ENCODE measurements at places on chromosomes 16 and 17.
A peak's percentile ranks its signal among the peaks of the same experiment; 100 is the strongest.

DNA sequence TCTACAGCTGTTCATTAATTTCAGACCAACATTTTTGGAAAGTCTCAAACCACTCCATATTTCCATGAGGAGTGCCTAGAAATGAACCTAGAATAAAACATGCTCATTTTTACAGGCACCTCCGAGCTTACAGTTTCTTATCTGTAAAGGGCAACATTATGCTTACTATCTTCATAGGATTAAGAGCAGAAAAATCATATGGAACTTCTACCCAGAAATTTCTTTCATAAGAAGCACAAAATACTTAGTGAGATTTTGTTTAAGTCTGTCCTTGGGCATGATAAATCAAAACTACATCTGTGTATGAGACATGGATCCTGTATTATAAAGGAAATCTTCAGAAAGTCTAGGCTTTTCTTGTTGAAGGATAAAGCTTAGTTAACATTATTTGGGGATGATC, 187.4 kb downstream of the CA10 start:
- DNase-seq: no peak

GRCh38 chr17:55273579-55274354, 9.0 kb downstream of the HLF start:
- DNase-seq: peak; percentile 46

DNA sequence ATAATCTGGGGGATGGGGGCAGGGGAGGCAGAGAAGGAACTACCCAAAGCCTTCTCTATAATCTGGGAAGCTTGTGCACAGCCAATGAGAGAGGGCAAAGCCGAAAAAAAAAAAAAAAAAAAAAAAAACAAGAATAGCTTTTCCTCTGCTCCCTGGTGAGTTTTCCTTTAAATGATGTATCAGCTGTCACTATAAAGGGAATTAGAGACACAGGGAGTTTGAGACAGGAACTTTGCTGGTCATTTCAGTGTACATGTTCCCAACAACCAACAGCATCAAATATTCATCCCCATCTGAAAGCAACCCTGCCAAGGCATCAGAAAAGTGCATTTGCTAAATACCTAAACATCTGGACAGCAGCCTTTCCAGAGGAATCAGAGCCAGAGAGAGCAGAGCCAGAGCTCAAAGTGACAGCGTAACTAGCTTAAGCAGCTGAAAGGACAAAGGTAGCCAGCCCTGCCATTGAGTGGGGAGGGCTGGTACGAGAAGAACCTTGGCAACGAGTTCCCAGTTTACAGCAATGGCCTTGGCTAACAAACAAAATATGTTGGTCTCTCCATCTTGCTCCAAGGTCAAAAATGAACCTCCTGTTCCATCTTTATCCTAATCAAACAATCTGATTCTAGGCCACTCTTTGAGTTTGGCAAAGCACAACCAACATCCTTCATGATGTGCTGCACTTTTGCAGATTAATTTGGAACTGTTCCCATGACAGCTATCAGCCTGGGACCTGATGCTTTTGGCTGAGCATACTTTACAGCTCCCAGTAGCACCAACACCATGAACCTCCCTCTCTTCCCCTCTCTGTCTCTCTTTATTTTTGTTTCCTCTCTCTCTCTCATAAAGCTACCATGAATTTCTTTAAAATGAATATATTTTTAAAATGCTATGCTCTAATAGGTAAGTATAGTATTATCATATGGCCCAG, 143.7 kb upstream of the GNAO1 start:
- DNase-seq: peak; percentile 7

DNA sequence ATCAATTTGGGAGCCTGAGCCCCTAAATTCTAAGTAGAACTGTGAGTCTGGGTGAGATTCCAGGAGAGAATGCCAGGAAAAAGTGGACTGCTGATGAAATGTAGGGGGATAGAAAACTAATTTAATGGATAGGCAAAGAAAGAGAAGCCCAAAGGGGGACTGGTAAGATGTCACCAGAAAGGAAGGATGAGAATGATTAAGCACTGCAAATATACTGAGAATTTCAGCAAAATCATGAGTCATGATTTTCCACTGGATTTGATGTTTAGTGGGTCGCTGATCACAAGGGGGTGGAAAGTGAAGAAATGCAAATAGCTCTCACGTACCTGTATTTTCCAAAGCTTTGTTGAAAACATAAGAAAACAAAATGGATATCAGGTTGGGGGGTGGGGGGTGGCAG, 201.8 kb downstream of the SLC39A11 start:
- no peak for DNase-seq

DNA sequence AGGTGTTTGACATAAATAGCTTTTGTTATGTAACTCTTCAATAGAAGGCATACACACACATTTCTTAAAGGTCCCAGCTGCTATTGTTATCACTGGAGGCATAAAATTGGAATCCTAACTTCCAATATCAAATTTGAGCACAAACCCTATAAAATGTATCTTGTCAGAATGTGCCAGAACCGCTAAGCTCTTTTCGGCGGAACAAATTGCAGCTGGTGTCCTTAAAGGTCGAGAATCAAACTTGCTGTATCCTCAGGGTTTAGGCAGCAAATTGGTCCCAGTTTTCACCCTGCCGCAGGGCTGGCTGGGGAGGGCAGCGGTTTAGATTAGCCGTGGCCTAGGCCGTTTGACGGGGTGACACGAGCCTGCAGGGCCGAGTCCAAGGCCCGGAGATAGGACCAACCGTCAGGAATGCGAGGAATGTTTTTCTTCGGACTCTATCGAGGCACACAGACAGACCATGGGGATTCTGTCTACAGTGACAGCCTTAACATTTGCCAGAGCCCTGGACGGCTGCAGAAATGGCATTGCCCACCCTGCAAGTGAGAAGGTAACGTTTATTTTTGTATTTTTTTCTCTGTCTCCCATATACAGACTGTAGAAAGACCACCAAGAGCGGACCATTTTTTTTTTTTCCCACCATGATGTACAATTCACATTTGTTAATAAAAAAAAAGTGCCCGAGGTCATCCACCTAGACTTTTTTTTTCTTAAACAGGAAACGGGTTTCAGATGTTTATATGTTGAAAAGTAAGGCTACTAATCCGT, 297.1 kb downstream of the IRF8 start:
- no peak for DNase-seq

GRCh38 chr17:40796846-40797245, 2.9 kb downstream of the KRT28 start:
- no peak for DNase-seq

- no peak for DNase-seq
Measured at GRCh38 chr17:27525836-27526603, 69.8 kb downstream of the KSR1 start.

GRCh38 chr16:57711-58110, 4.1 kb downstream of the SNRNP25 start:
- DNase-seq: no peak

GRCh38 chr16:67945392-67945933, 1.5 kb upstream of the LCAT start:
- DNase-seq: no peak

GRCh38 chr17:27973258-27974044, 69.0 kb upstream of the NLK start:
- no peak for DNase-seq

- no peak for DNase-seq
Measured at GRCh38 chr17:27565874-27566670, 64.9 kb upstream of the LGALS9 start.

DNA sequence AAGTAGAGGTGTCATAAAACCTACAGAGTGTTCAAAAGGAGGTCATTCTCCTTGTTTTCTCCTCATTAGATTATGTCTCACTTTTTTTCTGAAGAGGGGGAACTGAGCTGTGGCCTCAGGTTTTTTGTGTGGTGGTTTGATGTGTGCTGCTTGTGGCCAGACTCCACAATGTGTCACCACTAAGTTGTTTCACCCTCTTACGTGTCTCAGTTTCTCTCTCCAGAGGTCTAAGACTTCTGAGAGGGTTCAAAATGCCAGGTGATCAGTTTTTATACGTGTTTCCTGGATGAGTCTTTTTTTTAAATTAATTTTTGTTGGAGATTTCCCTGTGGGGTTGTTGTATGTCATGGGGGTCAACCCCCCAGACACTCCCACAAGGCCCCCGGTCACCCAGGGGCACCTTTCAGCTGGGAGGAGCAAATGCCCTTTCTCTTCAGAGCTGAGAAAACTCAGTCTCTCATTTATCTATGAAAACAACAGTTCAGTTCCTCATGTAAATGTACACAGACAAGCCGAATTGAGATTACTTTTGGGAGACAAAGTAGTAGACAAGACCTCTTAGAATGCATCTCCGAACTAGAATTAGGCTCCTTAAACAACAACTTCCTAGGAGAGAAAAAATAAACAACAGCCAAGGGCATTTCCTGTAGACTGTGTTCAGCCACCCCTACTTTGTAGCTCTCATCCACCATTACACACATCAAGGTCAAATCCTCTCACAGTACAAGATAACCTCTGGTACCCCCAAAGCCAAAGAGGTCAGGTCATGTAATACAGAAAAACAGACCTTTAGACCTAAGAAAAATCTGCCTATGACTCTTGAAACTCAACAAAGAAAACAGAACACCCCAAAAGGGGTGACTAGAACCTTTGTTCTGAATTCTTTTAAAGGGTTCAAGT, 23.9 kb upstream of the TMEM98 start:
- DNase-seq: no peak

GRCh38 chr17:39617446-39618245, 9.1 kb upstream of the PPP1R1B start:
- DNase-seq: peak; percentile 83

DNA sequence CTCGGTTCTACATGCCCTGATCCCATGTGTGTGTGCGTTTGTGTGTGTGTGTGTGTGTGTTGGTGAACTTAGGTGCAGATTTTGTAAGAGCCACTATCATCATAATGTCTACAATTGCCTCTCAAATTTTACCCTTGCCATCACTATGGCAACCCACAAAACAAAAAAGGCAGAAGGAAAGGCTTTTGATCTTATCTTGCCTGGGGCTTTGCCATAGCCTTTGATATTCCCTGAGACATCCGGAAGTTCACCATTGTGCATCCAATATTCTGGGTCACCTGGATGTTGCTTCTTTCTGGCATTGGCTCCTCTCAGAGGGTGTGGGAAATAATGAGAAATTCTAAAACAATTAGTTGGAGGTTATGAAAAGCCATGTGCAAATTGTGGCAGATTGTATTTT, 114.7 kb downstream of the HAPSTR1 start:
- no peak for DNase-seq

- DNase-seq: no peak
Measured at GRCh38 chr16:67963292-67963661, 5.2 kb downstream of the SLC12A4 start.

GRCh38 chr16:27181019-27181790, 22.1 kb upstream of the KDM8 start:
- no peak for DNase-seq

- DNase-seq: no peak
Measured at GRCh38 chr17:58504826-58505351, 9.5 kb downstream of the MTMR4 start.

- no peak for DNase-seq
Measured at GRCh38 chr17:17792037-17792550, 44.7 kb downstream of the SREBF1 start.

- DNase-seq: no peak
Measured at GRCh38 chr16:57844416-57845030, 42.2 kb upstream of the KIFC3 start.

- no peak for DNase-seq
Measured at GRCh38 chr16:66386629-66387622, 20.4 kb downstream of the CDH5 start.

DNA sequence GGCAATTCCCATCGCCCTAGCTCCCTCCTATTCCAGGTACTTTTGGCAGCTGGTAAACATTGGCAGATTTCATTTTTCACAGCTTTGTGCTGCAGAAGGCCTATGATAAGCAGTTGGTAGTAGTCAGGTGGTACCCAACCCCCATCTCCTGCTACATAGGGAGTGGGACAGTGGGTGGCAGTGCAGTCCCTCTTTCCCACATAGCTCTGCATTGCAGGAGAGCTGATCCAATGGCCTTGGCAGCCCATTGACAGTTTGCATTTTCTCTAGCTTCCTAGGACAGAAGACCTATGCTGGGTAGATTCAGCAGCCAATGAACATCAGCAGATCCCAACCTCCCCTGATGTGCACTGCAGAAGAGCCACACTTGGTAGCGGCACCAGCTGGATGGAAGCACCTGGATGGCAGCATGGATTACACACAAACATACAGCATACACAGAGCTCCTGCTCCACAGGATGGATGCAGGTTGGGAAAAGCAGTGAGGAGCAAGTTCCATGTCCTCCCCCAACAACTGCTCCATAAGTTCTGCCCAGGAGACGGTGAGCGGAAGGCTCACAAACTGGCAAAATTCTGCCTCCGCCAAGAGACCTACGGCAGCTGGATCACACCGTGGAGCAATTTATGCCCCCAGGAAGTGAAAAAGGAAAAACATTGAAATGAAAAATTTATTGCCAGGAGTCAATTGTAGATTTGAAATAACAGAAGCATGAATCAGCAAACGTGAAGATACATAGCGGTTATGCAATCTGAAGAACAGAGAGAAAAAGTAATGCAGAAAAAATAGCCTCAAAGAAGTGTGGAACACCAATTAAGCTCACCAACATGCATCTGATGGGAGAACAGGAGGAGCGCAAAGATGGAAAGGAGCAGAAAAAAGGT, 95.7 kb downstream of the CACNG1 start:
- DNase-seq: no peak

DNA sequence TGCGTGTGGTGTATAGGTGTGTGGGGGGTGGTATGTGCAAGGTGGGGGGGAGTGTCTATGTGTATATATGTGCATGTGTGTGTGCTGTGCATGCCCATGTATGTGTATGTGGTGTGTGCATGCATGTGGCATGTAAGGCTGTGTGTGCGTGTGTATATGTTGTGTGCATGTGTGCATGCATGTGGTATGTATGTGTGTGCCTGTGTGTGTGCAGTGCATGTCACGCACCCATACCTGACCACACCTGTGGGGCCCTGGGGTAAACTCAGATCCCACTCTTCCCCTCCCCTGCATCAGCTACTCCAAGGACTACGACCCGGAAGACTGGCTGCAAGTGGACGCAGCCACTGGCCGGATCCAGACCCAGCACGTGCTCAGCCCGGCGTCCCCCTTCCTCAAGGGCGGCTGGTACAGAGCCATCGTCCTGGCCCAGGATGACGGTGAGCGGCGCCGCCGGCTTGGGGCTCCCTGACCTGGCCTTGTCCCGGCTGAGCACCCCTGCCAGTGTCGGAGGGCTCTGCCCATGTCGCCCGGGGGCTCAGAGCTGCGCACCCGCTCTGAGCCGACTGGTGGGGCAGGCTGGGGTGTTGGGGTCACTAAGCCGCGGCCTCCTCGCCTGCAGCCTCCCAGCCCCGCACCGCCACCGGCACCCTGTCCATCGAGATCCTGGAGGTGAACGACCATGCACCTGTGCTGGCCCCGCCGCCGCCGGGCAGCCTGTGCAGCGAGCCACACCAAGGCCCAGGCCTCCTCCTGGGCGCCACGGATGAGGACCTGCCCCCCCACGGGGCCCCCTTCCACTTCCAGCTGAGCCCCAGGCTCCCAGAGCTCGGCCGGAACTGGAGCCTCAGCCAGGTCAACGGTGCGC, 9.1 kb downstream of the SLC22A31 start:
- no peak for DNase-seq
